ENCODE measurements at places on chromosomes 1 and 21.

DNA sequence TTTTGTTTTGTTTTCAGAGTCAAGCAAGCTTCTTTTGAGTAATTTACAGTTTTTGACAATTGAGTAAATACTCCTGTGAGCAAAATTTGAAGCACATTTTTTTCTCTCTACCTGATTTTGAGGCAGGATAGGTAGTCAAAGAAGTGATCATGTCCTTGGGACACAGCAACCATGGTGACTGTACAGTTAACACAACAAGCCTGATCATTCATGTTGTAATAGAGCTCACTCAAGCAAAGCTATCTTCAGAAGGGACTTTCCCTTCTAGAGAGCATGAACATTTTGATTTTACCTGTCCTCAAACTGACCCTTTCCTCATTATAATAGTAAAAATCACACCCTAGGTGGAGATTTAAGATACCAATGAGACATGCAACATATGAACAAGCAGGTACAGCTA, 126.5 kb upstream of the KCNK1 start:
- DNase-seq = no peak

GRCh38 chr1:166489670-166490436, 323.1 kb upstream of the FAM78B start:
- peak; percentile 40 for DNase-seq

- no peak for DNase-seq
Measured at GRCh38 chr1:94697839-94698238, 122.3 kb upstream of the SLC44A3 start.

GRCh38 chr21:40047993-40048730, 180.9 kb downstream of the PCP4 start:
- DNase-seq = no peak

DNA sequence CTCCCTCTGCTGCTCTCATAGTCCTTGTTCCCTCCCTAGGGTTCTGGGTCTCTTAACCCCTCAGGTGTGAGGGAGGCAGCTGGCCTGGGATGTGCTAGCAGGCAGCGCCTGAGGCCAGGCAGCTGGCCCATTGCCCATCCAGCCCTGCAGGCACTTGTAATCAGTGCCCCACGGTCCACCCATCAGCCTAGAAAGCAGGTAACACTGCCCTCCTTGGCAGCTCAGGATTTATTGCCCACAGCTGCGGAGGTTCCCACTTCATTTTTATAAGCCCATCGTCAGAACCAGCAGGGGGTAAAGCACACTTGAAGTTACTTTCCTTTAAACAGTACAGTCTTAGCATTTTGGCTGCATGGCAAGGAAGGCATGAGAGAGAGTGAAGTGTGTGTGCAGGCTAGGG, 70.6 kb downstream of the TMEM53 start:
- DNase-seq = no peak

GRCh38 chr1:40064797-40065499, 24.4 kb downstream of the CAP1 start:
- no peak for DNase-seq

Measured in activated CD4-positive, CD25-positive, alpha-beta regulatory T cell treated with anti-CD3 and anti-CD28 coated beads, Interleukin-2, amount 50 U/mL, for 72 hours (primary cell).